NCI-H510A (cell line): ENCODE measurements at places on chromosomes 3 and 15.

DNA sequence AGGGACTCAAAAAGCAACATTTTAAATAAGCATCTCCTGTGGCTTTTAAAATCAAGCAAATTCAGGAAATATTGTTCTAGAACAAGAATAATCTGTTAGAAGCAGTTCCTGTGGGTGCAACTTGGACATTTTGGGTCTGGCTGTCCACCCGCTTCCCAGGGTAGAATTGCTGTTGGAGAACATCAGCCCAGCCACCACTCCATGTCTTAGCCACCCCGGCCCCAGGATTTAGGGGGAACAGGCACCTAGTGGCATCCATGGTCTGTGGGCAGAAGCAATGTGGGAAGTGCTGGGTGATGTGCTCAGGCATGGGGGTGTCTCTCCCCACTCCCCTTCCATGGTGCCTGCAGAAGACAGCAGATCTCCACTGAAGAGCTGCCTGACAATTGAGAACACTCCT is 162.6 kb downstream of the KLF13 start:
- DNase-seq = no peak

DNA sequence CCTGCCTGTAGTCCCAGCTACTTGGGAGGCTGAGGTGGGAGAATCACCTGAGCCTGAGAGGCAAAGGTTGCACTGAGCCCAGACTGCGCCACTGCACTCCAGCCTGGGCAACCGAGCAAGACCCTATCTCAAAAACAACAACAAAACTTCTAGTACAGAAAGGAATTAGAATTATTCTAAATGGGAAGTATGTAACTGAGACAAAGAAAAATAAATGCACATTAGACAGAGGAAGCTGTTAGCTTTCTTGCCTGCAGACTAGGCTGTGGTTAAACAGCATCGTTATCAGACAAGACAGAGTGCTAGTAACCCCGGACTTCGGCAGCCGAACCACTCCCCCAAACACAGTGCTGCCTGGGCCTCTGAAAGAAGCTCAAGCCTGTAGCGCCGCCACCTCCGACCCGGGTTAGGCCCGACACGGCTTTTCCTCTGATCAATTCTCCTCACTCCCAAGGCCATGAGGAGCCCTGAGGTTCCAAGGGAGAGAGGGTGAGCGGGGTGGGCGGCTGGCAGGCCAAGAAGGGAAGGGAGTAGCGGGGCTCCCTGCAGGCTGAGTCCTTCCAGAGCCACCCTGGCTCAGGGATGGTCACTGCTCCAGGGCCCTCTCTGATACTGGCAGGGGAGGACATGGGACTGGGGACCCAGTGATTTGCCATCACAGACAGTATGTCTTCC is 44.8 kb upstream of the MUC4 start:
- no peak for DNase-seq

- no peak for DNase-seq
Measured at GRCh38 chr3:193594946-193595689, 2.1 kb downstream of the OPA1 start.

DNA sequence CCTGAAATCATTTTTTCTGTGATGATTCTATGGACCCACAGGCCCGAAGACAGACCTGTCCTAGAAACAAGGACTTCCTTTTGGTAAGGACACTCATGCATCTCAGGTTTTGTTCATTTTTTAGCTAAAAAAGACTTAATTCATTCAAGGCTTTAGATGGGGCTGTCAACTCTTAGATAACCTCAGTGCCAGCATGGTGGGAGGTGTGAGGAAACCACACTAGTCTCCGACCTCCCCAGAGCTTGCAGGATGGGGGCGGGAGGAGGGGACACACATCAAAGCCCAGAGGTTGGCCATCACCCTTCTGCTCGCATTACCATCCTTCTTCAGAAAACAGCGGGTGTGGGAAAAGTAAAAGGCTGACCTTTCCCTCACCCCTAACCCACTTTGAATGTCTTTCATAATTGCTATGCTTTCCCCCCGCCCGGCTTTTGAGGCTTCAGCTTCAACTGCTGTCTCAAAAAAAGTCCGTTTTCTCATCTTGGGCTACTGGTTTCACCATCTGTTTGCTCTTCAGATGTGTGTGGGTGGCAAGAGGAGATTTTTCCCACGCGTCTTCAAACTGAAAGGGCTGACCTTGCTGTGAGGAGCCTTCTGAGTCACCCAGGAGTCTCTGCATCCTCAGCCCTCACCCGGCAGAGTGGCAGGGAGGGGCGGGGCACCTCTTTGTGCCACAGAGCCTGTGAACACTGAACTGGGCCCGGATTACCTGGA is 27.6 kb upstream of the CXCR6 start:
- no peak for DNase-seq

GRCh38 chr15:79953951-79954444 is 17.0 kb downstream of the BCL2A1 start:
- DNase-seq = no peak

GRCh38 chr3:29281344-29282241 is 722 bp downstream of the RBMS3 start:
- DNase-seq = no peak

- no peak for DNase-seq
Measured at GRCh38 chr15:98943601-98944151, 63.9 kb downstream of the PGPEP1L start.

DNA sequence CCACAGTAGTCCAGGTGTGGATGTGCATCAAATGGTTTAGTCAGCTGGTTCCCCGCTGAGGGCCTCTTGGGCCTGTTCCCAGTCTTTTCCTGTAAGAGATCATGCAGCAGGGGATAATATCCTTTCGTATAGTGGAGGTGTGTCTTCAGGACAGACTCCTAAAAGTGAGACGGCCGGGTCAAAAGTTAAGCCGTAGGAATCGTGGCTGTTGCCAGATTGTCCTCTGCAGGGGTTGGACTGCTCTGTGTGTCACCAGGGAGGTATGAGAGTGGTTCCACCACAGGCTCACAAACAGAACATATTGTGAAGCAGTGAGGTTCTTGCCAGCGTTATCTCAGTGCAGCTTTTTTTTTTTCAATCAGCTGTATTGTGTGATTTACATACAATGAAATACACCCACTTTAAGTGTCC is 95.0 kb downstream of the VGLL4 start:
- no peak for DNase-seq

GRCh38 chr3:30738605-30739004 is 132.2 kb downstream of the TGFBR2 start:
- no peak for DNase-seq

GRCh38 chr3:123668906-123669305 is 84.1 kb upstream of the HACD2 start:
- DNase-seq = no peak

DNA sequence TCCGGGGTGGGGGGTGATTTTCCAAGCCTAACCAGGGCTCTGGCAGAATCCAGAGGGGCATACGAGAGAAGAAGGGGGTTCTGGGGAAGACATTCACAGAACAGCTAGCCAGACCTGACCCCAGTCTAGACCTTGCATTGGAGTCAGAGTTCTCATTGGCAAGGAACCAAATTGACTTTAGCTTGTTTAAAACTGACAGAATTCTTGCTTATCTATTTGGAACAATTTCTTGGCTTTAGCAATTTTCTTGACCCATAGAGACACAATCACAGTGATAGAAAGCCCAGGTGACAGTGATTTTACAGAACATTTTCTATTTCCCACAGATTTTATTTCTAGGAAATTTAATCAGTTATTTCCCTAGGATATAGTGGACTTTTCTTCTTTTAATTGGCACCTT is 23.6 kb upstream of the ATP11B start:
- DNase-seq = no peak

GRCh38 chr3:63910891-63911290 is 1.3 kb downstream of the SCAANT1 start:
- no peak for DNase-seq

- DNase-seq = no peak
Measured at GRCh38 chr3:35537265-35537664, 102.1 kb upstream of the ARPP21 start.

GRCh38 chr3:72673011-72673771 is 175.1 kb downstream of the SHQ1 start:
- no peak for DNase-seq

DNA sequence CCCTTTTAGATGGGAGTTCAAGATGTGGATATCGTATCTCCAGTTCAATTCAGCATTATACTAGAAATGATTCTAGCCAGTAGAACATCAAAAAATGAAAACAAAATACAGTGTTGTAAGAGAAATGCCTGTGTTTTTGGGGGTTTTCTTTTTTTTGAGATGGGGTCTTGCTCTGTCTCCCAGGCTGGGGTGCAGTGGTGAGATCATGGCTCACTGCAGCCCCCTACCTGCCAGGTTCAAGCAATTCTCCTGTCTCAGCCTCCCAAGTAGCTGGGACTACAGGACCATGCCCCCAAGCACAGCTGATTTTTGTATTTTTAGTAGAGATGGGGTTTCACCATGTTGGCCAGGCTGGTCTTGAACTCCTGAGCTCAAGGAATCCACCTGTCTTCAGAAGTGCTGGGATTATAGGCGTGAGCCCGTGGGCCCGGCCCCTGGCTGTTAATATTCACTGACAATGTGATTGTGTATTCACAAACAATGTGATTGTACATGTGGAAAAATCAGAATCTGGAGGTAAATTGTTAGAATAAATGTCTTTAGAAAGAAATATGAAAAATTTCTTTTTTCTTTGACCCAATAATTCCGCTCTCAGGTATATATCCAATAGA is 59.0 kb downstream of the ARIH1 start:
- DNase-seq = no peak

GRCh38 chr3:27677565-27677964 is 44.6 kb downstream of the EOMES start:
- no peak for DNase-seq

- no peak for DNase-seq
Measured at GRCh38 chr3:110384601-110385000, 687.0 kb upstream of the NECTIN3 start.

GRCh38 chr3:151878465-151878864 is 5.0 kb downstream of the SUCNR1 start:
- no peak for DNase-seq

- no peak for DNase-seq
Measured at GRCh38 chr15:101554115-101554915, 64.8 kb upstream of the PCSK6 start.

GRCh38 chr3:142850395-142851023 is 38.4 kb downstream of the PCOLCE2 start:
- DNase-seq = no peak

DNA sequence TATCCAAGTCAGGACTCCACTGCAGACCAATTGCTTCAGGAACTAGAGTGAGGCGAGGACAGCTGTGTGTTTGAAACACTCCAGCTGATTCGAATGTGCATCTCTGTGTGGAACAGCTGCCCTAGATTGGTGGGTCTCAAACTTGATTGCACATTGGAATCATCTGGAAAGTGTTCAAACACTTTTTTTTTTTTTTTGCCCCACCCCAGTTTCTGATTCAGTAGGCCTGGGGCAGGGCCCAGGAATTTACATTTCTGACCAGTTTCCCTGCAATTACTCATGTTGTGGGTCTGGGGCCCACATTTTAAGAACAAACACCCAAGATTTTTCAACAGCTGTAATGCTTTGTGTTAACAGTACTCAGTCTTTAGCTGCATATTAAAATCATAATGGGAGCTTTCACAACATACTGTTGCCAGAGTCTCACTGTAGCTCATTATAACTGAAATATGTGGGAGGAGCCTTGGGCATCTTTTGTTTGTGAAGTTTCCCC is 156.6 kb downstream of the NR1D2 start:
- no peak for DNase-seq

GRCh38 chr3:183327343-183327742 is 74.3 kb downstream of the B3GNT5 start:
- DNase-seq = no peak

DNA sequence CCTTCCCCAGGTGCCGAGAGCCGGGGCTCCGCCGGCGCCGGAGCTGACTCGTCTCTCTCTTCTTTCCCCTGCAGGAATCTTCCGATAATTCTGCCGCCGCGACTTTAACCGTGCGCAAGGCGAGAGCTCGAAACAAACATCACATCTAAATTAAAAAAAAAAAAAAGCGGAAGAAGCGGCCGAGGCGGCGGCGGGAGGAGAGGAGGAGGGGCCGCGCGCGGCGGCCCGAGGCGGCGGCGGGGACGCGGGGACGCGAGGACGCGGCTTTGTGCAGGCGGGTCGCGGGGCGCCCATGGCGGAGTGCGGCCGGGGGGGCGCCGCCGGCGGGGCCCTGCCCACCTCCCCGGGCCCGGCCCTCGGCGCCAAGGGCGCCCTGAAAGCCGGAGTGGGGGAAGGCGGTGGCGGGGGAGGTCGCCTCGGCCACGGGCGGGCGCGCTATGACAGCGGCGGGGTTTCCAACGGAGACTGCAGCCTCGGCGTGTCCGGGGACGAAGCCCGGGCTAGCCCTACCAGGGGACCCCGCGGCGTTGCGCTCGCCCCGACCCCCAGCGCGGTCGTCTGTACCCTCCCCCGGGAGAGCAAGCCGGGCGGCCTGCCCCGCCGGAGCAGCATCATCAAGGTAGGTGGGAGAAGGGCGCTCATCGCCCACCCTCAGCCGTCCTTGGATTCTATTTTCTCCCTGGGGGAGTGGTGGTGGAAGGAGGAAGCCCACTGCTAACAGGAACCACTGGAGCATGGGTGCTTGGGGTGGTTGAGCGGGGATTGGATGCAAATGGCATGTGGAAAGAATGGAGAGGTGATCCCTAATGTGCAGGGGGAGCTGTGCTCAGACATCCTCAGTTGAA is at the start of gene PLCL2:
Gene PLCL2, plus strand, starts transcription at position 208 of the 845 bp plus-strand sequence. Its CDS starts 85 bp downstream, at position 293.
- DNase-seq = no peak

DNA sequence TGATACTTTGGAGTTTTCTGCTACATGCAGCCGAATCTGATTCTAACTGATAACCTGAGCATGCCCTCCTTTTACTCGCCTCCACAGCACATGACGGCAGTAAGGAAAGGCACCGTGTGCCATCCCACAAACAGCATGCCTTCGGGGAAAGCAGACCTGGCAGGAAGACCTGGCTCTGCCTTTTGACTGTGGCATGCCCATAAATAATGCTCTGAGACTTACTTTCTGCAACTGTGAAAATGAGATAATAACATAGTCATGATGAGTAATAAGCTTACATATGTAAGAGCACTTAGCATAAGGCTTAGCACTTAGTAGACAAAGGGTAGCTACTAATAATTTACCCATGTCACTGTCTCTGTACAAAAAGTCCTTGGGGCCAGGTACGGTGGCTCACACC is 32.9 kb downstream of the MTHFS start:
- no peak for DNase-seq

DNA sequence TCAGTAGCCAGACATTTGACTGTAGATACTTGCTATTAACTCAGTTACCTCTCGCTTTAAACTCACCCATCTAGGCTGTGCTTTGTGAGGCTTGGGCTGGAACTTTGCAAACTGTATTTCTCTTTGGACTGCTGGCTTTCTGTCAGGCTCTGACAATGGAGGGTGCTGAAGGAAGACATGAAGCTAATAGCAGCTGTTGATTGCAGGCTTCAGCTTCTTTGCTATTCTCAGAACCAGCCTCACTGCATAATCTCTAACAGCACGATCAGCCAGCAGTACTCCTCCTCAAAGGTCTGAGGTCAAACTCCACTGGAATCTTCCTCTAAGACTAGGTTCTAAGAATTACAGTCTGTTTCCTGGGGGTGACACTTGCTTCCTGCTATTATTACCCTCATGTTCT is 295.6 kb downstream of the ZBBX start:
- no peak for DNase-seq

DNA sequence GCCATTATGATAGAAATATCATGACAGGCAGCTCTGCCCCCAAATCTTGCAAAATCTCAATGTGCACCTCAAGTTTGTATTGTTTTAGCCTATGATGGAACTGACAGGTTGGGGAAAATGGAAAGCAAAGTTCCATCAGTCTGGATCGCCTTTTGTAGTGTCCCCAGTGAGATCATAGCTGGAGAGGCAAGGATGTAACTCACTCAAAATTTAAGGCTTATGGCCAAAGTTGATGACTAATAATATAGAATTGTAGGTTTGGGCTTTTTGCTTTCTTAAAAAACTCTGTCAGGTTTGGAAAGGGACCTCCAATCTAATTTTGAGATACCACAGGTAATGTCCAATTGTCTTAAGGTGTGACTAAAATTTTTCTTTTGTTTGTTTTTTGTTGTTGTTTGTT is 1.4 kb upstream of the ACP3 start:
- no peak for DNase-seq
